Hypothalamus (tissue), 51 donors: ENCODE measurements at places on chromosomes 1 and 21.

GRCh38 chr1:163047951-163048659 lies 21.1 kb upstream of the RGS4 start:
- no peak for DNase-seq

DNA sequence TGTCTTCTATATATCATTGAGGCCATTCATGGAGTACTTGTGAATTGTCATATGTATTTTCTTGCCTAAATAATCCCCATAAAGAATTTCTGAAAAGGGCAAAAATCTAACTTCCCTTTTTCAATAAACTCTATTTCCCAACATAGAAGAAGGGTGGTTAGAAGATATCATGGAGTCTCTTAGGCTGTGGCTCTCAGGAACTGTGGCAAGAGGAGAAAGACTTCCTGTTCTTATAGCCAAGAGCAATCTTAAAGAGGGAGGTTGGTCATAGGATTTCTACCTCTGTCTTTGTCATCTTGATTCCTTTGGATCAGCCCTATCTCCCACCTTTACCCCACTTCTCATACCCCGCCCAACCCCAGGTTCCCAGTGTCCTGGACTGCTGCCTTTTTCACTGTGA lies 175.8 kb downstream of the TYW3 start:
- DNase-seq = no peak

- DNase-seq = no peak
Observed at GRCh38 chr1:41698916-41699860, 214.7 kb upstream of the EDN2 start.

GRCh38 chr21:41712201-41712600 lies 54.7 kb downstream of the RIPK4 start:
- DNase-seq = no peak

GRCh38 chr1:185916861-185917260 lies 182.7 kb downstream of the HMCN1 start:
- no peak for DNase-seq

DNA sequence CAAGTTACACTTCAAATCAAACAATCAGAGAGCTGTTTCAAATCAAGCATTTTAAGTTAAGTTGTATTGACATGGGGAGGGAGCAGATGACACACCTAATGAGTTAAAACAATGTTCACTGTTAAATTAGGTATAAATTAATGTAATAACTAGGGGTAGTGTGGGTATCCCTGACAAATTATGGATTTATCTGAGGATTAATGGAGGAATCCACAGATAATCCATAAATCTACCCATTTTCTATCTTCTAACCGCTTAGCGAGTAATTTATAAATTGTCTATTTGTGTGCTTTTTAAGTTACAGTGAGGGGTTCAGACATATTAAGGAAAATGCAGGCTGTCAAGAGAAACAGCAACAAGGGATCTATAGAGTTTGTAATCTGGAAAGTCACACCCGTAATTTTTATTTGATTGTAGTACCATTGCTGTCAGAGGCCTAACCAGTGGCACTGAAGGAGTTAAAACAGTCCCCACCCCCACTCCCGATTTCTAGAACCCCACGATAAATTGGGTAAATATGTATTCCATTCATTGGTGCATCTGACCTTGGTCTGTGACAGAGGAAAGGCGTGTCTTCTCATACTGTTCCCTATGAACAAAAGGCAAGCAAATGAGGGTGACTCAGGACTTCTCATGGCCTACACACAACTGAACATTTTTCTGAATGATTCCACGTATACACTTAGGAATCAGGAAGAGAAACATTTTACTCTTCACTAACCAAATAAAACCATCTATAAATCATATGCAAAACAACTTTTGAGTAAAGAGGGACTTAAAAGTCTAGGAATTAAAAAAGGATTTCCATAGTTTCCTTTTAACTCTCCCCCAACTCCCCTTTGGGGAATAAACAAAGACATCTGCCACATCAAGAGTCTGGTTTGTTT lies 7.4 kb downstream of the IRF2BP2 start:
- no peak for DNase-seq

GRCh38 chr1:80417671-80418070 lies 1383.1 kb upstream of the ADGRL2 start:
- no peak for DNase-seq

- DNase-seq = no peak
Observed at GRCh38 chr21:35352066-35352770, 303.1 kb upstream of the RUNX1 start.

GRCh38 chr1:156767879-156768604 lies 707 bp downstream of the PRCC start:
- DNase-seq = peak; percentile 47

GRCh38 chr1:5491207-5491904 lies 500.9 kb downstream of the NPHP4 start:
- no peak for DNase-seq

GRCh38 chr1:35448344-35448801 lies 108.8 kb downstream of the KIAA0319L start:
- DNase-seq = no peak

- no peak for DNase-seq
Observed at GRCh38 chr1:7128293-7128692, 343.0 kb downstream of the CAMTA1 start.

GRCh38 chr1:32988665-32989064 lies 24.1 kb upstream of the RNF19B start:
- no peak for DNase-seq

DNA sequence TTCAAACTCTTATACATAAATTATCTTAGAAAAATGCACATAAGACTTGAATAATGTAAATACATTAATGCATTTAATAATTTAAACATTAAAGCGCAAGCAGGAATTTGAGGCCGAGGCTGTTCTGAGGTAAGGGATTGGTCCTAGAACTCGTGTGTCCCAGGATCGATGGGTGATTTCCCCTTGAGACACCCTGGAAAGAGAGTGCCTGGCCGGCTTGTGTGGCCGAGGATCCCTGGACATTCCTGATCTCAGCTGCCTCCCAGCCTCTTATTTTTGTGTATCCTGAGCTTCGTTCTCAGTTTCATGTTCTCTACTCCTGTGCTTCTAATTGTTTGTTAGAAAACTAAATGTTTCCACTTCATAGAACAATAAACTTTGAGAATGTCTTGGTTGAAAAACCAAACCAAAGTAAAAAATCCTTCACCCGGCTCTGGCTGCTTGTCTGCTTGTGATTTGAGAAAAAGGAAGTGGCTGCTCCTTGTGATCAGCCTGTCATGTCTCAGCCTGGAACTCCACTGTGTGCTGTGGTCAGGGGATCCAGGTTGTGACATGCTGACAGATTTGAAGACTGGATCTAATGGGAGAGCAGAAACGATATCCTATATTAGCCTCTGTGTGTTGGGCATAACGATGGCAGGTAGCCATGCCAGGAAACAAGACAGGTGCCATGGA lies 40.7 kb downstream of the PEX14 start:
- DNase-seq = no peak

DNA sequence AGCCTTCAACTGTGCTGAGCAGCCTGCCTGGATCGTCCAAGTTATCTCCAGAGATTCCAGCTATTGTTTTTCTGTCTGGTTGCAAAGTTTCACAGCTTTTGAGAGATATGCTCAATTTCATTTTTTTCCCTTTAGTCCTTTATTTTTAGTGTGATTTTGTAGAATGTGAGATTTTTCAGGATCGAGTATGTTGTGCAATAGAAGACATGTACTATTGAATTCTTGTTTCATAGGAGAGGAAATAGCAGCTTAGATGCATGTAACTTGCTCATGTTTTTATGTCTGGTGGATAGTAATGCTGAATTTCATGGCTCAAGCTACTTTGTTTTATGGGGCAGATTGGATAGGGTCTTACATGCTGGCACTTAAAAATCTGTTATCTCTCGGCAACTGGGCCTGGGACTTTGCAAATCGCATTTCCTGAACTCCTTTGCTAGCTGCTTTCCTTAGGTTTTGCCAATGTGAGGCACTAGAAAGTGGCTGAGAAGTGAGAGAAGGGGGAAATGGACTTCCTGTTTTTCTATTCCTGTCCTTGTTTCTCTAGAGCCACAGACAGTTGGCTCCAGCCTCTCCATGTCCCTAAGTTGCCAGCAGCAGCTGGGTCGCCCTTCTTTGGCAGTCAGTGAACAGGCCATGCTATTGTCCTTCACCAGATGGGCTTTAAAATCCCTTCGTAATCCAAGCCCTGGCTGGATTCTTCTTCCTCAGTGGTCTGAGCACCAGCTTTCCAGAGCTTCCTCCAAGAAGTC lies 101.4 kb upstream of the PDE4B start:
- peak; percentile 20 for DNase-seq

DNA sequence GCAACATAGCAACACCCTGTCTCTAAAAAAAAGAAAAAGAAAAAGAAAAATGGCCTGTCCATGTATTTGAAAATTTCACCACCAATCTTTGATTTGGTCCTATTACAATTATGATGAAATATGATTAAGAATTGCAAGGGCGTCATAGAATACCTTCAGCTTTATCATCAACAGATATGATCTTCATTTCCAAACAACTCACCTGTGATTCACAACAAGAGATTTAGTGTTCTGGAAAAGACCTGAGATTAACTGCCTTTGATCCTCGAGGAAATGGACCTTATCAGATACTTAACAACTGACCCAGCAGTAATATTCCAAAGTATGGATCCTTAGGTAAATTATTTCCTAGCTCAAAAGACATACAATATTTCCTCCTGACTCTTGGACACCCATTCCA lies 3.5 kb upstream of the GSTM4 start:
- no peak for DNase-seq

DNA sequence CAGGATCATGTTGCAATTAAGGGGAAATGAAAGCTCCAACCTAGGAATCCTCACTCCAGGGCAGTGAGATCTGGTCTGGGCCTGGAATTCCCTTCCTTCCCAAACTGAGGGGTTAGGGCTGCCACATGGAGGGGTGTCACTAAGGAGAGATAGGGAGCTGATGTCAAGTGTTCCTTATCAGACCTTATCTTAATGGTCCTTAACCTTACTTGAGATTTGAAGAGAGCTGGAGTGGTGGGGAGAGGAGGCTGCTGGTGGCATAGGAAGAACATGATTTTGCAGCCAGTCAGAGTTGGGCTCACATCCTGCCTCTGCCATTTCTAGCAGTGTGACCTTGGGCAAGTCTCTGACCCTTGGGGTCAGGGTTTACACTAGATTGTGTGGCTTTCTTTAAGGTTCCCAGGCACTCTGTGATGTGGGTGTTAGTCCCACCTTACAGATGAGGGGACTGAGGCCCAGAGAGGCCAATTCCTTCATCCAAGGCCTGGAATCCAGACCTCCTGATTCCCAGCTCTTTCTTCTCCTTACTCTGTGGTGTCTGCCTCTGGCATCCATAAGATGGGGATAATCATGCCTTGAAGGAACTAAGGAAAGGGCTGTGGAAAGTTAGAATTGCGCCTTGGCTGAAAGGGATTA lies 56.3 kb upstream of the SYNC start:
- no peak for DNase-seq

- DNase-seq = no peak
Observed at GRCh38 chr1:90824551-90824950, 107.4 kb upstream of the BARHL2 start.

GRCh38 chr1:43316738-43317520 lies 16.1 kb downstream of the TIE1 start:
- no peak for DNase-seq

DNA sequence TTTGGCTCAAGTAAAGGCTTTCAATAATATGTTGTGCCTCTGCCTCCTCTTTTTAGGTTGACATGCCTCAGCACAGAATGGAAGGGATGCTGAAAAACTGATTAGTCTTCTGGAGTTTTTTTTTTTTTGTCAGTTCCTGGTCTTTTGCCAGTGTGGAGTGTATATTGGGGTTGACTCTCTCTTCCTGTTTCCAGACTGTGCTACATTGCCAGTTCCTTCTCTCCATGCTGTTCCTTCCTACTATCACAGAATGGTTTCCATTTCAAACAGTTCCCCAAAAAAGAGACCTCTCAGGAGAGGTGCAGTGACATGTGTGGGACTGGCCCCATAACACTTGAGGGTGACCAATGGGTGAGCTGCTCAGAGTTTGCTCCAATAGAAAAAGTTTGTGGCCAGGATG lies 101.7 kb upstream of the ETV3 start:
- DNase-seq = no peak

DNA sequence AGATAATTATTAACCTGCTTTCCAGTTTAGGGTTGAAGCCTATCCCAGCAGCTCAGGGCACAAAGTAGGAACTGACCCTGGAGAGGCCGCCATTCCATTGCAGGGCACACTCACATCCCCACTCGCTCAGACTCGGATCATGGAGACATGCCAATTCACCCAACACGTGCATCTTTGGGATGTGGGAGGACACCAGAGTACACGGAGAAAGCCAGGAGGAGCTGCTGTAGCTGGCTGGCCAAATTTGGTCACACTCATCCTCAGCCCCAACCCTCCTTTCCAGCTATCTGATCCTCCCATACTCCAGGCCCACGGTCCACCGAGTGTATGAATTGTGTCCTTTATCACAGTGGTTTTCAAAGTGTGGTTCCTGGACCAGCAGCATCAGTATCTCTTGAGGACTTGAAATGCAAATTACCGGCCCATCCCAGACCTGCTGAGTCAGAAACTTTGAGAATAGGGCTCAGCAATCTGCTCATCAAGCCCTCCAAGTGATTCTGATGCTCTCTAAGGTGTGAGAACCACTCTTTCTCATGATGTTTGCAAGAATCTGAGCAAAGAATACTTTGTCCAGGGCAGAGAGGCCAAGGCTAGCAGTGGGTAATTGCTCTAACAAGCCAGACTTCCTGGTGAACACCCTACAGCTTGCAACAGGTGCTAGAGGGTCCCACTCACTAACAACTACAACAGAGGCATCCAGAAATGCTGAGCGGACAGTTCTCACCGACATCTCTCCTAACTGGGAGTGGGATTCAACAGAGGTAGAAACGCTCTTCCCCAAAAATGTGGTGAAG lies 26.3 kb downstream of the IER5 start:
- no peak for DNase-seq

GRCh38 chr1:59115865-59116264 lies 181.0 kb upstream of the FGGY start:
- DNase-seq = no peak

GRCh38 chr1:152858062-152858461 lies 1.7 kb upstream of the LCE7A start:
- DNase-seq = no peak
